Chondrocyte (in vitro differentiated cells): ENCODE measurements at places on chromosomes 13 and 19. TPM values are rescaled to one million over a fixed set of nuclear protein-coding genes. Genes with fewer than 3 reads are reported as not detected.

GRCh38 chr19:16952046-16952445 lies 63.2 kb downstream of the F2RL3 start:
- no peak for DNase-seq

DNA sequence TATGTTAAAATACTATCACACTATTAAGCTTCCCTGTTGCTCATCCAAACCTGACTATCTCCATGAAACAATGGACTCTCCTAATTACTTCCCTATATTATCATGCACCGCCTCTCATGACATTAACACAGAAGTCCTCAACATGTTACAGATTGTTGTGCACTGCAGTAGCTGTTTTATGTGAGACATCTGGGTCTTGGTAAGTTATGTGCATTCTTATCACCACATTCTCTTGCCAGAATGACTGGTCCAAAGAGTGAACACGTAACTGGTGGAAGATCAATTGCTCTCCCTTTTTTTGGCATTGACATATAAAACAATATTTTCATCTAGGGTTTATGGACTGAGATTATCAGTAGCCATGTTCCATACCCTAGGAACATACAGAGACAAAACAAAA lies 59.4 kb downstream of the POSTN start:
- DNase-seq = no peak

DNA sequence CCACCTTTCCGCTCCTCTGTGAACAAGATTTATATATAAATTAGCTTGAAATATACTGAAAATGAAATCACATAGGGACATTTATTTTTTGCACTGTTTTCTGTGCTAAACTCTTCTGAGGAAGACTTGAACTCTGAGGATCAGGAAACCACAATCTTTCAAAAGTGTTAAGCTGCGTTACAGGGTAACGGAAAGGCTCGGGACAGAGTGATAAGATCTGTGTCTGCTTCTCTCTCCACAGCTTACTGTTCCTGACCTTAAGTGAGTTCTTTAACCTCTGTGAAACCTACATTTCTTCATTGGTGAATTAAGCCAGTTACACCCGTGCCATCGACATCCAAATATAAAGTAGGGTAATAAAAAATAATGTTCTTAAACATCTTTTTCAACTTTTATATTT lies 38.9 kb downstream of the DACH1 start:
- DNase-seq = no peak

DNA sequence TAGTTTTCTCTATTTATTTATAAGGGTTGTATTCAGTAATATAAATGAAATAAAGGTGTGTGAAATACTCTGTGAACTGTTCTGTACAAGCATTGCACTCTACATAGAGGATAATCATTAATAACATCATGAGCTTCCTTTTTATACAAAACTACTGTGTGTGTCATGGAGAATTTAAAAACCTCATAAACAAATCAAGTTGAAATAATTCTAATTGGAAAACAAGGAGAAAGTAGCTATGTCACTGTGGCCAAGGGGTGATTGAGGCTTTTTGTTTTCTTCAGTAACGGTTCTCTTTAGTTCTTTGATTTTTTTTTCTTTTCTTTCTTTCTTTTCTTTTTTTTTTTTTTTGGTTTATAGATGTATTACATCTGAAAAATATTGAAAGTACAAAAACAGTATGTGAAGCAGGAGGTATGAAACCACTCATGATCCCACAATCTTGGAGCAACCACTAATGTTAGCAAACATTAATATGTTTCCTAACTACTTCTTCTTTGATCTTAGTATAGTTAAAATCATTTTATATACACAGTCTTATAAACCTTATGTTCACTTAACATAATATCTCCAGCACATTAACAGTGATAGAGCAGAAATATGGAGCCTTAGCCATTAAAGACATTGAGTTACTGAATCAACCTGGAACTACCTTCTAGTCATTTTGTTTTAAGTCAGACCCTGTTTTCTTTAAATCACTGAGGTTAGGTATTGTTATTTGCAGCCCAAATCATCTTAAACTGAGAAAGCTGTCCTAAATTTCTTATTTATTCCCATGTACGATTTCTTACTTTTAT lies 45.4 kb downstream of the WDFY2 start:
- no peak for DNase-seq

DNA sequence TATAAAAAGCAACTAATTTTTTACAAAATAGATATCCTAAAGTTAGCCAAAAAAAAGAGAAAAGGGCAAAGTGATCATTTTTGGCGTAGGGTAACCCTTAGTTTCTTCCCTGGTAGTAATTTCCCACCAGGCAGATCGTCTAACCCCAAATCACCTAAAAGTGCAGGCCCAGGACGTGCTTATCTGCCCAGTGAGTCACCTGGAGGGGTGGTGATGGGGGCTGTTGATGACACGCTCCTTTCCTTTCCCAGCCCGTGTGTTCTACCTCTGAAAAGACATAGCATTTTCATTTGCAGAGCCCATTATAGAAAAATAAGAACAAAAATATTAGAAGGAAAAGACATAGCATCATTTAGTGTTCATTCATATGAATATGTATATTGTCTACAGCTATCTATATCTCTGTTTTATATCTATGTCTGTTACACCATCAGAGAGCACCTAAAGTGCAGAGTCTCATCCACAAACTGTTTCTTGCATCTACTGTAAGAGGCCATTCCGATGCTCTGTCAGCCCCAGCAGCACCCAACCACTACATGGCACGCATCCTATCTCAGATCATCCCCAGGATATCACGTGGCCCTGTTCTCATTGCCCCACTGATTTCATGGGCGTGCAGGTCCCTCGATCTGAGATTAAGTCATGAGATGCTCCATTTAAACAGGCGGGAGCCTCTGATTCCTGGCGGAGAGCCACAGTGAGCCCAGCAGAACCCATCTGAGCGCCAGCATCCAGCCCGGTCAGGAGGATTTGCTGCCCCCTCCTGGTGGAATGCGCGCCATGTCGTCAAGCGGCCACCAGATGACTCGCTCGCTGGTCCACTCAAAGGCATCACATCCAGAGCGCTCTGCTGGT lies 8.5 kb upstream of the LILRB3 start:
- peak; percentile 94 for DNase-seq

- no peak for DNase-seq
Measured at GRCh38 chr13:100275746-100276145, 186.9 kb downstream of the PCCA start.

DNA sequence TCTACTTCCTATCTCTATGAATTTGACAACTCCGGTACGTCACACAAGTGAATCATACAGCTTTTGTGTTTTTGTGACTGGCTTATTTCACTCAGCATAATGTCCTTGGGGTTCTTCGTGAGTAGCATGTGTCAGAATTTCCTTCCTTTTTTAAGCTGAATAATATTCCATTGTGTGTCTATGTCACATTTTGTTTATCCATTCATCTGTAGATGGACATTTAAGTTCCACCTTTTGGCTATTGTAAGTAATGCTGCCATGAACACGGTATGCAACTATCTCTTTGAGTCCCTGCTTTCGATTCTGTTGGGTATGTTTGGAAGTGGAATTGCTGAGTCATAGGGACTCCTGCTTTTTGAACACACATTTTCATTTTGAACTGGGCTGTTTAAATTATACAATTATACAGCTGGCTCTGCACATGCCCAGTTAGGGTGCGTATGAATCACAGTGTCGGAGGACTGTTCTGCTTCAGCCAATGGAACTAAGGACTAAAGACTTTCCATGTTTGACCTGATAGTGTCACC lies 43.0 kb upstream of the C13orf42 start:
- no peak for DNase-seq

DNA sequence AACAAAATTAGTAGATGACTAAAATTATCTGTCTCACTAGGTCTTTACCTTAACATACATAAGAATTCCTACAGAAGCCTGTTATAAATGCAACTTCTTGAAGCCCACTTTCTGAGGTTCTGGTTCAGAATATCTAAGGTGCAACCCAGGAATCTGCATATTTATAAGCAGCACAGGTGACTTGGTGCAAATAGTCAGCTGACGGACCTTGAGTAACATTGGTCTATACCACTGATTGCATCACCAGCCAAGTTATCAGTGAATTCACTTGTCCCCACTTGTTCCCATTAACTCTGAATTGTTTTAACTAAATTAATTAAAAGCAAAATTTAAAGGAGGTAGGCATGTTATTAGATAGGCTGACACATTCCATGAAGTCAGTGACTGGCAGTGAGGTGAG lies 109.9 kb downstream of the FRY start:
- no peak for DNase-seq

- no peak for DNase-seq
Measured at GRCh38 chr13:35496761-35497386, 20.4 kb upstream of the MAB21L1 start.

DNA sequence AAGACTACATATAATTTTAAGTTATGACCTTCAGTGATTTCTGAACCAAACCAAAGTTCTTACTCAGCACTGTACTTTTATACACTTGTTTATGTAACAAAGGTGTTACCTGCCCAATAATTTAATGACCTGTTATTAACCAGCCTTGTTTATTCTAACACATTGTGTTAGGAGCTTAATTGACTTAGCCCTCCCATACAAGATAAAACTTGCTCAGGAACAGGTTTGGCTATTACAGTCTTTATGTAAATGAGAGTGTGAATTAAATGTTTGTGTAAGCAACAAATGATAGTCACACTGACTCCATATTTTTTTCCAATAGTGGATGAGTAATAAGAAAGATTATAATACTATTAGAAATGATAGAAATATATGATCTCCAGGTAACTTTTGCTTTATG lies 51.8 kb upstream of the MYCBP2 start:
- no peak for DNase-seq

GRCh38 chr13:36959456-36960116 lies 39.5 kb upstream of the SMAD9 start:
- no peak for DNase-seq

- no peak for DNase-seq
Measured at GRCh38 chr19:47179653-47180310, 49.1 kb downstream of the SAE1 start.

DNA sequence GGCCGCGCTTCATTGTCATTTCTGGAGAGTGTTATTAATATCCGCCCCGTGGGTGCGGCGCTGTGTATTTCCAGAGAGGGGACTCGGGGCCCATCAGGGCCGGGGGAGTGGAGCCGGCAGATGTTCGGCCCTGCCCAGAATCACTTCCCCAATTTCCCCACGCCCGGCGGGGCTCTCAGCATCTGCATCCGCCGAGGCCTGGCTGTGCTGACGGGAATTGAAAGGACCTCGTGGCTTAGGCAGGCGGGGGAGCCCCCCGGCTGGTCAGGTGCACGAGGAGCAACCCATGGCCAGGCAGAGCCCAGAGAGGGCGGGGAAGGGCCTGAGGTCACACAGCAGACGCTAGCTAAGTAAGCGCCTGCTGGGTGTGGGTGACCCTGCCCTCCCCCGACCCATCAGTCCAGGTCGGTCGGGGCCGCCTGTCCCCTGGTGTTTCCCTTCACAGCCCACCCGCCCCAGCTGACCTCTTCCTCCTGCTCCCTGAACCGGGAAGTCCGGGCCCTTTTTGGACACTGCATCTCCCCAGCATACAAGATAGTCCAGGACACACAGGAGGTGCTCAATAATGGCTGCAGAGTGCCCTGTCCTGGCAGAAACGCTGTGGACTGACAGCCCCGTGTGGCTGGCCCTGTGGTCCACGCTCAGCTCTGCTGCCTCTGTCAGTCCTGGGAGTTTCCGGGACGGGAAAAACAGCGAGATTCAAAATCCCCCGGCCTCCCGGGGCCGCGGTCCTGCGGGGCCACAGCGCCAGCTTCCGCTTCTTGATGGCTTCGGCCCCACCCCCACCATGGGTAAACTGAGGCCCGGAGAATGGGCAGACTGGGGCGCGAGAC lies 22.1 kb downstream of the ARID3A start:
- DNase-seq = no peak

DNA sequence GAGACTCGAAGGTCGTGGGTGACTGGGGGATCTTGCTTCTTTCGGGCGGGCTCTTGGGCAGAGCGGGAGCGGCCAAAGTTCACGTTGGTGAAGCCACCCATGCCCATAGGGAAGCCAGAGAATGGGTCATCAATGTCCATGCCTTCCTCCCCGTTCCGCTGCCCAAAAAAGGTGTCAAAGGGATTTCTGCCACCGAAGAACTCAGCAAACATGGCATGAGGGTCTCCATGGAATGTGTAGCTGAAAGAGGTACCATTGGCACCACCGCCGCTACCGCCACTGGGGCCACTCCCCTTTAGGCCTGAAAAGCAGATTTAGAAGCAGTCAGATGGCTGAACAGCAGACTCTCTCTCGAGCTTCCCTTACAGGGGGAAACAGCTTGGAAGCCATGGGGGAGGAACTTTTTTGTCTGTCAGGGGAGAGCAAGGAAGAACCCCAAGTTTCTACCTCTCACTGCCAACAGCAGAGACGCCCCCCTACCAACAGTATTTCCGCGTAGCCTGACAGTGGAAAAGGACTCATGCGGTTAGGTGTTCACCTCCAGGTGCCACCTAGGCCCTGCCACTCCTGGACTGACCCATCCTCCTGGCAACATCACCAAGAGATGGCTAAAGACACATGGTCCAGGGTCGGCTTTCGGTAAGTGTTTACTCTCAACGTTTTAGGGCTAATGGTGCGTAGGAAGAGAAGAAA lies 1.3 kb downstream of the DNAJB1 start:
- no peak for DNase-seq

DNA sequence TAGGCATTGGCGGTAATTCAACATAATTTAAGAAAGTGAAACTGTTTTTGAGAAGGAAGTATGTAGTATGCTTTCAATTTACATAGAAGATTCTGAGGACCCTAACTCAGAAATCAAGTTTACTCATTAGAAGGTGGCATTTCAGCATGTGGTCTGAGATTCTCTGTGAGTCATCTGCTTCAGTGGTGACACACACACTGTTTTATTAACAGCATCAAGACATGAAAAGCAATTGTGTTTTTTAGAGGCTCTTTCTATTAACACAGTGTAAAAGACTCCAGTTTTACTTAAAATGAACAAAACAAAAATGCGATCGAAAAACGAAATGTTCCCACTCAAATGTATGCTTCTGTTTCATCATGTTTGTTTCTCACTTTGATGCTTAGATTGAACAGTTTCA lies 802.1 kb upstream of the SLITRK6 start:
- no peak for DNase-seq

DNA sequence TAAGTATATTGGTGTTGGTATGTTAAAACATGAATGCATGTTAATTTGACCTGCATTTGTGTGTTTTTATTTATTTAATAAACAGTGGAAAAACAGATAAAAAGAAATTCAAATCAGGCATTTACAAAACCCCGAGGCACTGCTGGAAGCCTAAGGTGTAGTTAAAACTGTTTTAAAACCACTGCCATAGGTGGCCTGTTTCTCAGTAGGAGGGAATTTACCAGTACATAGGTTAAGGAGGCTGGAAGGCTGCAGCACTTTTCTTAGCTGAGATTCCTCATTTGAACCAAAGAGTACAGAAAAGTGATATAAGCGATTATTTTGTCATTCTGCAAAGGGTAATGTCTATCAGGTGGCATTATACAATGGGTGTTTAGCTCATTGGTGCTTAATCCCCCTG lies 99.6 kb downstream of the PAN3 start:
- no peak for DNase-seq

GRCh38 chr19:54608792-54609191 lies 15.4 kb downstream of the LILRA1 start:
- no peak for DNase-seq

- no peak for DNase-seq
Measured at GRCh38 chr19:30799865-30800755, 427.9 kb downstream of the ZNF536 start.

The PCDH20 gene
- total RNA-seq = 0.10 to 0.19 TPM (median 0.15 TPM) in 3 replicates

The ZNF737 gene
- 5.8 to 14.7 TPM (median 7.0 TPM) in 3 replicates for total RNA-seq

The COL4A1 gene
- total RNA-seq = 2,319 to 5,210 TPM (median 5,209 TPM) in 3 replicates
